ENCODE measurements at places on chromosomes 2 and 18.

DNA sequence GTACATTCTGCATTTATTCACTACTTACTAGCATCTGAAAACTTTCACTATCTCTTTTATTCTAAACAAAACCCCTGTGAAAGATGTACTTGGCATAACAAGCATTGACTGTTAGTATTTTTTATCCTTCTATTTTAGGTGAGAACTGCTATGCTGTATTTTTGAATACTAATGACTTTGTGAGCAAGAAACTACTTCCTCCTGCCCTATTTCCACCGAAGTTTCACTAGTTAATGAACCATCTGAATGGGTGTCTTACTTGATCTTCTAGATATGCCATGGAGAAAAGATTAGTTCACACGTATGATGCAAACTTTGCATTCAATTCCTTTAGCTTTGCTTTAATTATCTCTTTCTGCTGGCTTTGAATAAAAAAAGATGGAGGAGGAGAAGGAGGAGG lies 68.1 kb downstream of the EPHA4 start:
- no peak overlapping the region for H3K27ac ChIP-seq
- H3K27me3 ChIP-seq, result no peaks in the 10 kb centered on the region
- no peak overlapping the region for H3K4me3 ChIP-seq
- peaks cover 18% of the 10 kb centered on the region for H3K4me1 ChIP-seq
- no peaks in the 10 kb centered on the region for H3K36me3 ChIP-seq

GRCh38 chr2:101675512-101675911 lies 22.0 kb upstream of the MAP4K4 start:
- H3K4me1 ChIP-seq, result peaks cover 8% of the 10 kb centered on the region
- no peak overlapping the region for H3K27ac ChIP-seq
- DNase-seq, result no peak
- H3K4me3 ChIP-seq, result no peak overlapping the region

GRCh38 chr2:8189316-8189715 lies 492.5 kb upstream of the ID2 start:
- H3K4me3 ChIP-seq, result no peak overlapping the region
- H3K36me3 ChIP-seq, result peaks cover 5% of the 10 kb centered on the region
- no peaks in the 10 kb centered on the region for H3K4me1 ChIP-seq
- H3K27me3 ChIP-seq, result peaks cover 6% of the 10 kb centered on the region
- no peak for DNase-seq

GRCh38 chr2:222992137-222992536 lies 59.9 kb upstream of the KCNE4 start:
- no peak overlapping the region for H3K4me3 ChIP-seq
- no peaks in the 10 kb centered on the region for H3K36me3 ChIP-seq
- H3K27me3 ChIP-seq, result no peaks in the 10 kb centered on the region
- no peak overlapping the region for H3K27ac ChIP-seq
- H3K4me1 ChIP-seq, result no peaks in the 10 kb centered on the region

GRCh38 chr2:206085742-206086445 lies at the start of gene INO80D:
Gene INO80D, minus strand, starts transcription at chr2:206086174. Its CDS starts 23,158 bp downstream, at chr2:206063016.
- H3K36me3 ChIP-seq, result peaks cover 18% of the 10 kb centered on the region
- H3K4me3 ChIP-seq, result peak within 1 kb of the TSS; percentile 99
- H3K27me3 ChIP-seq, result no peaks in the 10 kb centered on the region
- DNase-seq, result peak; percentile 84
